ENCODE measurements at places on chromosomes 11 and 22.

DNA sequence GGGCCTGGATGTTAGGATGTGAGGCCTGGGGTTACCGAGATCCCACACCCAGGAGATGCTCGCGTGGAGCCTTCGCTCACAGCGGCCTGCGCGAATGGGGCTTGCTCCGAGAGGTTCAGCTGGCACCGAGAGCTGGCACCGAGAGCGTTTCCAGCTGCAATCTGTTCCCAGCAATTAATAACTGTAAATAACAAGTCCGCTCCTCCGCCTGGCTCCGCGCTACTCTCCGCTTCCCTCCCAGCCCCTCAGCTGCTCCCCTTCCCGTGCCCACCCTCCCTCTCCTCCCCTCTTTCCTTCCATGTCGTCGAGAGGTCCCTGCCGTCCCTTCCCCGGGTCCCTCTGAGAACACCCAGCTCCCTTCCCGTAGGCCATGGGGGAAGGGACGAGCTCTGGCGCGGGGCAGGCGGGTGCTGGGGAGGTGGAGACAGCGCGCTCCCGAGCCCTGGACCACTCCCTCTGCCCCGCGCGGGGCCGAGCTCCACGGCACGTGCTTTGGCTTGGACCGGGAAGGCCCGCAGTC lies 110.8 kb downstream of the WNT7B start:
- no peak for DNase-seq

GRCh38 chr11:4185561-4185960 lies 91.0 kb downstream of the RRM1 start:
- no peak for DNase-seq

DNA sequence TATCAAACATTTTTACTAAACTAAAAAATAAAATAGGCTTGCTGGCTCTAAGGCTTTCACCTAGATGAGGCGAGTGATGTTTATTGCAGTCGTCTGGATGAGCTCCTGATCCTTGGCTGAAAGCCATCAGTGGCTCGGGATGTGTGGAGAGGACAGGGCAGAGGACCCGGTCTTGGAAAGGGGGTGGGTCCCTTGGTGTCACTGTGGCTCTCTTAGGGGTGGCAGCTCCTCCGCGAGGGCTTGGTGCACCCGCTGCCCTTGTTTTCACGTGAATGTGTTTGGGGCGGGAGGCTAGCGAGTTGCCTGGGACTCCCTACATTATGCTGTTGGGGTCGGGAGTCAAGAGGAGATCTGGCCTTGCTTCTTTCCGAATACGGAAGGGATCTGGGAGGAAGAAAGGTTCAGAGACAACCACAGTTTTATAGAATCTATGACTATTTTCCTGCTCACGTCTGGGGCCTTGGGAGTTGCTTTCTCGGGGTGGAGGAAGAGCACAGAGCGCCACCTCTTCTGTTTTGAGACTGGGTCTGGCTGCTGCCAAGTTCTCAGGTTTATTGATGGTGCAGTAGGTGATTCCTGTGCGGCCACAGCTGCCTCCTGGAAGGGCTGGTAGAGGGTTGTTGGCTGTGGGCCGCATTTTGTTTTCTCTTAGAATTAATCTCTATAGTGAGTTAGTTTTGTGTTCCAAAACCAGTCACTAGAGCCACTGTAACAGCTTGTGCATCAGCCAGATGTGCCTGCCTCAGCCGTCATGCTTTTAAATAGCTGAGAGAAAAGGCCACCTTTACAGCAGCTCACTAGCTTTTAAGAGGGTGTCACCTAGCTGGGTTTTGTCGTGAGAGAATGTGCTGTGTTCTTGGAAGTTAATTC lies 12.8 kb downstream of the TBC1D22A start:
- DNase-seq, result no peak

DNA sequence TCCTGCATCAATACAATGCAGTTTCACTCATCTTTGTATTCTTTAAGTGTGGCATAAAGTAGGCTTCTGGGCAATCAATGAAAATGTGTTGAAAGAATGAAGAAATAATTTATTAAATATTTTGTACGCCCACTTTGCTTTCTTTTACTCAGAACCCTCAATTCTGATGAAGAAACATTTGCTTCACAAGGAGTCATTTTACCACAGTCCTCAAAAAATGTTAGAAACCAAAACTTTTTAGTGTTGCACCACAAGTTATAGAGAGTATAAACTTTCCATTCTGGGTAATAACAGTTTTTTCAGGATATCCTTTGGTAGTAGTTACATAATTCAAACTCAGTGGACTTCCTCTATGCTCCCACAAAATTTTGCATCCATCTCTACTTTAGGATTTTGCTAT lies 360.5 kb downstream of the DLG2 start:
- no peak for DNase-seq

- peak; percentile 35 for DNase-seq
These were observed 52.8 kb downstream of the BCR start for GRCh38 chr22:23233084-23233531.

GRCh38 chr11:62925745-62926679 lies 4.8 kb upstream of the CHRM1 start:
- no peak for DNase-seq

DNA sequence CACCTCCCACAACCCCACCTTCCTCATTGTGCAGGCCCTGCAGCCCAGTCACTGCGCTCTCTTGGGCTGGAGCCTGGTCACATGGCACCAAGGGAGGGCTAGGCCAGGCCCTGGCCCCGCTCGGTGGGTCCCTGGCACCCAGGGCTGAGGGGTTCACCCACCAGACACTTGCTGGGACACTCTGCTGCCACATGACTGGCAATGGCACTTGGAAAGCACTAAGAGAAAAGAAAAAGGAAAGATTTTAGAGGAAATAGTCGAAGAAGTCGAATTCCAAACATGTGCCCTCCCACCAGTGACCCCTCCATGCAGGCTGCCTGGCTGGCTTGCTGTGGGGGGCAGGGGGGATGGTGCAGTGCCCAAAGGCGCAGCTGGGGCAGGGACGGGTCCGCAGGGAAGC lies 12.3 kb upstream of the TTLL8 start:
- DNase-seq, result no peak

GRCh38 chr11:13297917-13298356 lies 20.3 kb downstream of the BMAL1 start:
- DNase-seq, result no peak

DNA sequence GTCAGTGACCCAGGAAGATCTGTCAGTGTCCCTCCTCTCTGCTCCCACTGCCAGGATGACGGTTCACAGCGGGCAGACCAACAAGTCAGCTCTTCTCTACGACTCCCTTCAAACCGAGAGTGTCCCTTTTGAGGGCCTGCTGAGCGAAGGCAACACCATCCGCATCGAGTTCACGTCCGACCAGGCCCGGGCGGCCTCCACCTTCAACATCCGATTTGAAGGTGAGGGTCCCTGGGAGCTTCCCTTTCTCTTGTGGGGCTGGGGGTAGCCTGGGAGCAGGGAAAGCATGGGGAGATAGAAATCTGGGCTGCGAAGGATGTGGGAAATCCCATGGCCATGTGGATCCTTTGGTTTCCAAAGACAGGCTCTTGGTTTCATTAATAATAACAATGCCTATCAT lies 118.4 kb upstream of the ASPHD2 start:
- no peak for DNase-seq

GRCh38 chr11:75389276-75389605 lies 10.1 kb upstream of the RPS3 start:
- DNase-seq, result no peak

DNA sequence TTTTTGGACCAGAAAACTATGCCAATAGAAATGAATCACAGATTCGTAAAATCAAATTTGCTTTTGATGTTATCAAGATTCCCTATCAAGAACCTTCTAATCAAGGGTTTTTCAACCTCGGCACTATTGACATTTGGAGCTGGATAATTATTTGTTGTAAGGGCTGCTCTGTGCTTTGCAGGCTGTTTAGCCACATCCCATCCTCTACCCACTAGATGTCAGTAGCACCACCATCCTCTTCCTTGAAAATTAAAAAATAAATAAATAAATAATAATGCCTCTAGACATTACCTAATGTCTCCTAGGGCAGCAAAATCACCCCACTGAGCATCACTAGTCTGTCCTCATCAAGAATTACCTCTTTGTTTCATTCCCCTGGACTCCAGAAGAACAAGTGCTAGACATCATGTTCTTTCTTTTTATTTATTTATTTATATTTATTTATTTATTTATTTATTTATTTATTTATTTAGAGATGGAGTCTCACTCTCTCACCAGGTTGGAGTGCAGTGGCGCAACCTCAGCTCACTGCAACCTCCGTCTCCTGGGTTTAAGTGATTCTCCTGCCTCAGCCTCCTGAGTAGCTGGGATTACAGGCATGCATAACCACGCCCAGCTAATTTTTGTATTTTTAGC lies 744.7 kb downstream of the KCNA4 start:
- DNase-seq, result peak; percentile 74

DNA sequence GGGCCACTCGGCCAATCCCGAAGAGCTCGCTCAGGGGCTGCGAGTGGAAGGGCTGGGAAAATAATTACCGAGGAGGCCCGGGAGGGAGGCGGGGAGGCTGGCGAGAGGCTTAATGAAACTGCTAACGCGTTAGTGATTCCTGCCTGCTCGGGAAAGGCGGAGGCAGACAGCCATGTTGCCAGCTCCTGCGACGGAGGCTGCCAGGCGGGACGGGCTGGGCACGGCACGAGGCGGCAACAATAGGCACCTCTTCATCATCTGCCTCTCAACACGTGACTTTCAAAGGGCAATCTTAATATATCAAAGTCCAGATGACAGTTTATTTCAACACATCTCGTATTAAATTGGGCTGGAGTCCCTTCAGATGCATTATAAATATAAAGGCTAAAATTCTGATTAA lies 68.0 kb upstream of the TCF20 start:
- DNase-seq, result no peak

GRCh38 chr22:24703101-24703500 lies 71.4 kb downstream of the PIWIL3 start:
- peak; percentile 26 for DNase-seq

- DNase-seq, result no peak
These were observed 37.9 kb upstream of the PRR5 start for GRCh38 chr22:44664149-44664548.

DNA sequence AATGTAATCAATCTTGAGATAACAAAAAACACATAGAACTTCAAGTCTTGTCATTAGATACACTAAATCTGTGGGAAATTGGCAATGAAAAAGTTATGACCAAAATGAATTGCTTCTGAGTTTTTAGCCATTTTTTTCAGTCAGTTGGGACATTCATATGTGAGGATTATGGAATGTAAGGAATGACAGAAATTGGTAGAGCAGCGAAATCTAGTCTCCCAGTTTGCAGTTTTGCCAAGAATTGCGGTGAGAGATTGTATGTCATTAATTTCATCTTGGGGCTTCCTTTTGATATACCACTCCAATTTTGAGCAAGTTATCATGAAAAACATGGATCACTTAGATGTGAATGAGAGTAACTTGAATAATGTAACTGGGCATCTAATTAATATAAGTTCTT lies 49.9 kb downstream of the SIK2 start:
- no peak for DNase-seq

Data from ELR (cell line).